ENCODE measurements at places on chromosomes 2 and 18.

GRCh38 chr2:113073325-113073834 is 5.6 kb downstream of the IL1F10 start:
- DNase-seq: peak; percentile 7

DNA sequence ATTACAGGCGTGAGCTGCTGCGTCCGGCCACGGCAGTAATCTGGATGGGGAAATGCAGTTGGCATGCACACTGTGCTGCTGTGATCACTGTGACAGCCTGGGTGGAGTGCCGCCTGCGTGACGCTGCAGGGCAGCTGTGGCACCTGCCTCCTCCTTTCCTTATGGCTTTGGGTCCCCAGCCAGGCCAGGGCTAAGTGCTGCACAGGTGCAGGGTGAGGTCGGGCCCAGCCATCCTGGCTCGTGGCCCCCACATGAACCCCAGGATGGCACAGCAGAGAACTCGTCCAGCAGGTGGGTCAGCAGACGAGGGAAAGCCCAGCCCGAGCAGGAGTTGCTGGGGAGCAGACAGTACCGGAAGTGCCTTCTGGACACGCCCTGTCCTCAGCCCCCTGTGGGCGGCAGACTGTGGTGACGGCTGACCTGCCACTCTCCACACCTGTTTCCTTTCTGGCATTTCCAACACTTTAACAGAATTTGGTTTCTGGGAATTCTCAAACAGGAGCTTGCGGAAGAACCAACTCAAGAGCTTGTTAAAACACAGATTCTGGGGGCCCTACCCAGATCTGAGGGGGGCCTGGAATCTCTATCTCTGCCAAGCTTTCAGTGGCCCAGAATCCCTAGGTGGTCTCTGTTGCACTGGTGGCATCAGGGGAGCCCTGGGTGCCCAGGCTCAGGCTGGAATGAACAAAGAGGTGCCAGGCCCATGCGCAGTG is 16.9 kb downstream of the HS1BP3 start:
- DNase-seq: no peak

- DNase-seq: peak; percentile 81
Observed at GRCh38 chr2:154375579-154375931, 322.9 kb upstream of the KCNJ3 start.

GRCh38 chr18:34918856-34919255 is 122.4 kb upstream of the MAPRE2 start:
- no peak for DNase-seq

DNA sequence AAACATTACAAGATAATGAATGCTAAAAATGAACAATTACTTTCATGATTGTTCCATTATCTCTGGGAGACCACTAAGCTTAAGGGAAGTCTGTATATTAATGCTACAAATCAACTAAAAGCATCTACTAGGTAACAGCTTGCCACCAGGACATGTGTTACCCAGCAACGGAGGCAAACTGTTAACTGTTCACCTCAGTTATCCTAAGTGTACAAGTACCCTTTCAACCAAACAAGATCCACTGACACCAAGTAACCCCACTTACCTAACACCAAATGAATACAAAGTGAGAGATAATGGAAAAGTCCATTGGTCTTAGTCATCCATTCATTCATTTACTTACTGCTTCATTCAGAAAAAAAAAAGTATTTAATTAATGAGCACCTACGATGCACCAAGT is 54.7 kb upstream of the KIDINS220 start:
- no peak for DNase-seq

GRCh38 chr18:58687871-58688308 is 16.6 kb downstream of the MALT1 start:
- DNase-seq: no peak

DNA sequence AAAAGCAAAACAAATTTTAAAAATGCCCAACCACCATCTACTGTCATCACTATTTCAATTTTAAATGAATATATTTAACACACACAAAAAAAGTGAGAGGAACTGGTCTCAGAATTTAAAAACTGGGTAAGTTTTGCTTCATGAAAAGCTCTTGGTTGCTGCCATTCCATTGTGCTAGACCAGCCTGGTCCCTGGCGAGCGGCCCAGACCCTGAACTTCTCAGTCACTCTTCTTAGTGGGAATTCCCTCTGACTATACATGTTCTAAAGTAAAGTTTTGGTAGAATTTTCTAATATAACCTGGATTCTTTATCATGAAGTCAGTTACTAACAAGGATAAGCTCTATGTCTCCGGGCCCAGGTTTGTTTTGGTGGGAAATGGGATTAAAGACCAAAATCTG is 34.8 kb upstream of the TMEM177 start:
- no peak for DNase-seq

DNA sequence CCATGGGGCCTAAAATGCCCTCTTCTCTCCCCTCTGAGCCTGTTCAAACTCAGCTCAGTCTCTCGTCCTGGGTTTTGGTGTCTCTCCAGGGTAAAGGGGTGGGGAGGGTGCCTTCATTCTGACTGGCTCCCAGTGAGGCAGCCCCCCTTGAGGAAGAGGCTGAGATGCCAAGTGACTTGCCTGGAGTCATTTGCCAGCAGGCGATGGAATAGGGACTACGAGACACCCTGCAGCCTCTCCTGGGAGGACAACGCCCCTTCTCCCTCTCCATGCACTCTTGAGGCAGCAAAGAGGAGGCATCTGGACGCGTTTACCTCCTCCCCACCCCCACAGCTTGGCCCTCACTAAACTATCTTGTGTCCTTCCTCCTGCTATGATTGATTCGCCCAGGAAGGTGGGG is 760 bp upstream of the STON1 start:
- DNase-seq: peak; percentile 84

GRCh38 chr18:8607776-8608742 is 1.2 kb upstream of the RAB12 start:
- no peak for DNase-seq

GRCh38 chr2:177992992-177993391 is 79.6 kb downstream of the PDE11A start:
- DNase-seq: no peak

DNA sequence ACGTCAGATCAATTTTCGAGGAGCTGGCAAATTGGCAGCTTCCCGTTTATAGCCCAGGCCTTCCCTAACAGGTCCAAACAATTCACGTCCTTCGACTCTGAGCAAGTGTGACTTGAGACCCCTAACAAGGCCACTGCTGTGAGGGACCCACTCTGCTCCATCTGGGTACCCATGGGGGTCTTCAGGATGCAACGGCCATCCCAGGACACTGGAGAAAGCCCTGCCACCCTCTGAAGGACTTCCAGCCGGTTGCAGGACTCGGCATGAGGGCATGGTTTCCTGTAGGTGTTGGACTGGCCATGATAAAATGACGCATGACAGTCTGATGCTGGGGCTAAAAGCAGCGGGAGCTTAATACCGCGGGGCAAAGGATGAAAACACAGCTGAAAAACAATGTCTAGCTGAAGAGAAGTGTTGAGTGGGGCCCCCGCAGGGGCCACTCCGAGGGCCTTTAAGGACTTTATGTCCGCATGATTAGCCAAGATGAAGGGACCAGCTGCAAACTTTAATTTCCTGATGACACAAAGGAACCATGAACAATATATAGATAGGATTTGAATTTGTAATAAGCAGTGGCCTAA is 113.3 kb upstream of the ZNF521 start:
- DNase-seq: no peak

DNA sequence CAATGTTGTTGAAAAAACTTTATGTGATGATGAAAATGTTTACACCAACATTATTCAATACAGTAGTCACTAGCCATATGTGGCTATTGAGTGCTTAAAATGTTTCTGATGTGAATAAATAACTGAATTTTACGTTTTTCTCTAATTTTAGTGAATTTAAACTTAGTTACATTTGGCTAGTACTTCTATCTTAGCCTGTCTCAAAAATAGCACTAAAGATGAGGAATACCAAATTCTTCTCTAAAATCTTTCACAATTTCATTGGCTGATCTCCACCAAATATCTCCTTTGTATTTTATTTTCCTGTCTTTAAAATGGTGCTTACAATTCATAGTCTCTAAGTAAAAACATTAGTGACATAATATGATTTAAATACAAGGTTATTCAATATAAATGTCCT is 83.7 kb upstream of the RND3 start:
- DNase-seq: no peak

DNA sequence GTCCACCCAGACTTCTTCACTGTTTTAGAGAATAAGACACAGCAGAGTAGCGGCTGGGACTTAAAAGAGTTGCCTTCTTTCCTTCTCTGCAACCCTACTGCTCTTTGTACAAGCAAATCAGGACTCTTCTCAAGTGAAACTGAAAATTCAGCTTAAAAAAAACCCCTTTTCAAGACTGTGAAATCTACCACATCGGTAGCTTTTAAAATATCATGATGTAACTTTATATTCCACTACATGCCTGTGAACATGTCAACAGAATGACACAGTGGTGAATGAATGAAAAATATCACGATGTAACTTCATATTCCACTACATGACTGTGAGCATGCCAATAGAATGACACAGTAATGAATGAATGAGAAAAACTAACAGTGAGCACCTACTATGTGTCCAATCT is 53.4 kb downstream of the TCF4 start:
- no peak for DNase-seq

DNA sequence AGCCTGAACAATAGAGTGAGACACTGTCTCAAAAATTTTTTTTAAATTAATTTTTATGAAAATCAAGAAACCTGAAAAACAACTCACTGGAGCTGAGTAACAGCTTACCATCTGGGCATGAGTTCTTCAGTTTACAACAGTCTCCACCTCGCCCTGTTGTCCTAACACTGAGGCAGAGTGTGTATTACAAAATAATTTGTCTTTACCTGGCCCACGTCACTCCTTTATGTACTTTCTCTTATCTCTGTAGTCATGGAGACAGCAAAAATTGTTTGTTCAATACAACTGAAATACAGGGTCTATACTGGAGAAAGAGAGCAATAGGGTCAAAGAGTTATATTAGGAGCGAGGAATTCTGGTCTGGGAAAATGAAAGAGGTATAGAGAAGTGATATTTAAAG is 48.1 kb downstream of the CYTIP start:
- no peak for DNase-seq

GRCh38 chr18:12776821-12777471 is 74.1 kb downstream of the PSMG2 start:
- no peak for DNase-seq

- DNase-seq: peak; percentile 19
Observed at GRCh38 chr18:24630346-24630880, 170.0 kb downstream of the HRH4 start.

GRCh38 chr2:102421890-102422759 is 835 bp upstream of the IL18RAP start:
- DNase-seq: no peak

DNA sequence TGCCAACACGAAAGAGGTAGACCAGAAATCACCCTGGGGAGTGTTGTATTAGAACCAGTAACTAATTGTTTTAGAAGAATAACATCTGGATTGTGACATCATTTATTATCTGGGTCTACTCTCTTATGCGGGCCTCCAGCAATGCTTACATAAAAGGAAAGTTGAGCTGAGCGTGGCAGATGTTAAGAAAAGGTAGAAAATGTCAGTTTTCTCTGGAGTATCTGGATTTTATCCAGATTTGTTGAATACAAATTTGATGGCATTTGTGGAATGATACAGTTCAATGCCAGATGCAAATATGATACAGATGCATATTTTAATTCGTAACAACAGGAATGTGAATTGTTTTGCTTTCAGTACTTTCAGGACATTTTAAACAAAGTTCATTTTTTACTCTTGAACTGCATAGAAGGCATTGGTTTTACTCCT is 90.3 kb downstream of the PRPF40A start:
- DNase-seq: no peak

- no peak for DNase-seq
Observed at GRCh38 chr18:39752351-39752750, 2186.8 kb upstream of the CELF4 start.

GRCh38 chr2:28617502-28618184 is 121.8 kb downstream of the PLB1 start:
- no peak for DNase-seq

GRCh38 chr2:28338046-28338817 is 54.4 kb upstream of the FOSL2 start:
- DNase-seq: no peak

- no peak for DNase-seq
Observed at GRCh38 chr2:223598994-223599639, 3.0 kb downstream of the SCG2 start.

DNA sequence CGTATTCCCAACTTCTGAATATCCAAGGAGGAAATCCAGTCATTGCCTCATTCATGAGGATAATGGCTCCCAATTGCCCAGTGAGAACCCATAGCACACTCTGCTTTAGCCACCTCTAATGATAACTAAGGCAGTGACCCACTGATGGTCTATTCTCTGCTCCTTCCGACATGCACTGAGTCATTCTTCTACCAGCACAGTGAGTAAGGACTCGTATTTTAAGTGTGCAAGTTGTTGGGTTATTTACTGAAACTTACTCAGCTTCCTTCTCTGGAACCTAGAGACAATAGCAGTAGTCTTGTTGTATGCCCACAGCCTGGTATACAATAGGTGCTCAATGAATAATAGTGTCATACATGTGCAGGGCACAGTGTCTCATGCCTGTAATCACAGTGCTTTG is 81.1 kb upstream of the ZNF397 start:
- DNase-seq: no peak

DNA sequence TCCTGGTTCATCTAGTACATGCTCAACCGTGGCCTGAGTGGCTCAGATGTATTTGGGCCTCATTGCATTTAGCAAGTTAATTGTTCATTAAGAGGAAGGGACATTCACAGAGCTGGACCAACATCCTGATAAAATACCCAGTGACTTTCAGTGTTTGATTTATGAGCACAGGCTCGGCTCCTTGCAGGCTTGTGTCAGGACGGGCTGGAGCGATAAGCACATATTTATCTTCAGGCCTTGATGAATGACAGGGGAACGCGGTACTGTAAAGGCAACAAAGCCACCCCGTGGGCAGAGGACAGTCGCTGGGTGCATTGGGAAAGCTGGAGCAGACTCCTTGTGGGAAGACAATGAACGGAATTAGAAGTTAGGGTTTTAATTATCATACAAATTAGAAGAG is 548.6 kb upstream of the HS6ST1 start:
- DNase-seq: no peak

DNA sequence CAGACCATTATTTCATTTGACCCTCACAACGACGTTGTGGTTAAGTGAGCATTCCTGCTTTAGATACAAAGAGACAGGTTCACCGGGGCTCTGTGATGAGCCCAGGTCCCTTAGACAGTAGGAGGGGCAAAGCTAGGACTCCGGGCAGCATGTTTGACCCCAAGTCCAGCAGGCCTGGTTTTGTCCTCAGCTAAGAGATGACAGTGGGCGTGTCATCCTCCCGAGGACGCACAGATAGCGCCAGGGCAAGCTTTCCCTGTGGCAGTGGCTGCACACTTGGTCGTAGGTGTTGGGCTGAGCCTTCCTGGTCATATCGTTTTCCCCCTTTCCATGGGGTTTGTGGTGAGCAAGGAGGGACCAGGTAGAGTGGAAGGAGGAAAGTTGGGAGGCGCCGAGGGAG is 76.3 kb downstream of the MTCL1 start:
- DNase-seq: no peak

GRCh38 chr2:27280826-27281225 is 1.4 kb upstream of the TRIM54 start:
- DNase-seq: no peak

GRCh38 chr2:127365211-127365643 is 22.5 kb downstream of the MAP3K2 start:
- no peak for DNase-seq

All from NCI-H524 (cell line).